ENCODE measurements at places on chromosomes 7 and 10. TPM values are rescaled to one million over a fixed set of nuclear protein-coding genes. Genes with fewer than 3 reads are reported as not detected.

DNA sequence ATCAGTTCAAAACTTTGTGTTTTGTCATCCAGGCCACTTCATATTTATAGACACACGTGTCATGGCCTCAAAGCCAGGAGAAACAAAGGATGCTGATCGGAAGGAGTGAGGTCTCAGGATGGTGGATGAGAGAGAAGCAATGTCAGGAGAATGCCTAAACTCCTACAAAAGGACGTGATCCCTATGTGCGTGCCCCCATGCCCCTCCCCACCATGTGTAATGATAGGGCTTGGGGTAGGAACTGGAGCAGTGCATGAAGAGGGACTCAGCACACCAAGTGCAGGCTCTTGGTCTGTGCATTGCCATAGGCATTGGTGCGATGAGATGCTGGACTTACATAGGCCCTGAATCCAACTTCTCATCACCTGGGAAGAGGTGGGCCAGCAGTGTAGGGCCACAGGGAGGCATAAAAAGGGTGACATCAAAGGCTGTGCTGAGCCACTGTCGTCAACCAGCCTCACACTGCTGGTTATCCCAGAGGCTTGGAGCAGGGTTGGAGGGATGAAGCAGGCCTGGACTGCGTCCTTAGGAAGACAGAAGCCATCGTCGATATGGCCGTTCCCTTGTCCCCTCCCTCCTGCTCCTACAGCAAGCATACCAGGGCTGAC is 46.9 kb upstream of the GDF10 start:
- peak; percentile 39 for DNase-seq

- no peak for DNase-seq
Observed at GRCh38 chr7:28008171-28008570, 172.4 kb downstream of the JAZF1 start.

- no peak for DNase-seq
Observed at GRCh38 chr7:128858380-128859231, 4.0 kb upstream of the ATP6V1F start.

Gene FKBP9
- total RNA-seq, result 68.0 TPM

Gene CUZD1
- 0.50 TPM for total RNA-seq

GRCh38 chr7:75055155-75055554 is 18.4 kb downstream of the RCC1L start:
- no peak for DNase-seq

GRCh38 chr10:96619796-96620773 is 33.3 kb upstream of the TM9SF3 start:
- DNase-seq, result no peak

- no peak for DNase-seq
Observed at GRCh38 chr7:150941351-150942000, 36.6 kb downstream of the KCNH2 start.

Gene YWHAG
- 157 TPM for total RNA-seq

GRCh38 chr10:71868192-71868697 is 17.2 kb upstream of the PSAP start:
- DNase-seq, result no peak

GRCh38 chr10:123007558-123008354 is 839 bp downstream of the IKZF5 start:
- peak; percentile 73 for DNase-seq

- no peak for DNase-seq
Observed at GRCh38 chr10:21285742-21286331, 239.6 kb downstream of the SKIDA1 start.

DNA sequence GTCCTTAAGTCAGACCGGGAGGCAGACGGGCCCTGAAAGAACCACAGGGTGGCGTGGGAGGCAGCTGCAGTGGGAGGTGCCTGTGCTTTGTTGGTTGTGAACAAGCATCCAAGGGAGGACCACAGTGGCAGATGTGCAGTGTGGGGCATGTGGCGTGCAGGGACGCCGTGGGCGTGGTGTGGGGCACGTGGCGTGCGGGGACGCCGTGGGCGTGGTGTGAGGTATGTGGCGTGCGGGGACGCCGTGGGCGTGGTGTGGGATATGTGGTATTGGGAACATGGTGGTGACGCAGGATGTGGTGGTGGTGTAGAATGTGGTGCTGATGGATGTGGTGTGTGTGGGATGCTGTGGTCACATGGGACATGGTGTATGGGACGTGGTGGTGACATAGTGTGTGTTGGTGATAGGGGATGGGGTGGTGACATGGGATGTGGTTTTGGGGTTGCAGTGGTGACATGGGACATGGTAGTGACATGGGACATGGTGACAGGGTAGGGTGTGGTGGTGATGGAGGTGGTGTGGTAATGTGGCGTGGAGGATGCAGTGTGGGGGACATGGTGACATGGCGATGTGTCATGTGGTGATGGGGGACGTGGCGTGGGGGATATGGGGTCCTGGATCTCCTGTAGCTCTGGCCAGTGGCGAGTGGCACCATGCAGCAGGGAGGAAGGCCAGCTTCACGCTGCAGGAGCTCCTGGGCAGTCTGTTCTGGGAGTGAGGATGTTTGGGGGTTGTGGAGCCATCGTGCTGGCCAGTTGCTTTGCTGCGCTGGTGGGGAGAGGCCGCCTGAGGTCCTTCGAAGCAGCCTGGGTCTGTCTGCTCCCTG is 78.8 kb downstream of the INPP5A start:
- no peak for DNase-seq

Gene HACD1
- 25.6 TPM for total RNA-seq

Gene HOXA7
- not detected for total RNA-seq

DNA sequence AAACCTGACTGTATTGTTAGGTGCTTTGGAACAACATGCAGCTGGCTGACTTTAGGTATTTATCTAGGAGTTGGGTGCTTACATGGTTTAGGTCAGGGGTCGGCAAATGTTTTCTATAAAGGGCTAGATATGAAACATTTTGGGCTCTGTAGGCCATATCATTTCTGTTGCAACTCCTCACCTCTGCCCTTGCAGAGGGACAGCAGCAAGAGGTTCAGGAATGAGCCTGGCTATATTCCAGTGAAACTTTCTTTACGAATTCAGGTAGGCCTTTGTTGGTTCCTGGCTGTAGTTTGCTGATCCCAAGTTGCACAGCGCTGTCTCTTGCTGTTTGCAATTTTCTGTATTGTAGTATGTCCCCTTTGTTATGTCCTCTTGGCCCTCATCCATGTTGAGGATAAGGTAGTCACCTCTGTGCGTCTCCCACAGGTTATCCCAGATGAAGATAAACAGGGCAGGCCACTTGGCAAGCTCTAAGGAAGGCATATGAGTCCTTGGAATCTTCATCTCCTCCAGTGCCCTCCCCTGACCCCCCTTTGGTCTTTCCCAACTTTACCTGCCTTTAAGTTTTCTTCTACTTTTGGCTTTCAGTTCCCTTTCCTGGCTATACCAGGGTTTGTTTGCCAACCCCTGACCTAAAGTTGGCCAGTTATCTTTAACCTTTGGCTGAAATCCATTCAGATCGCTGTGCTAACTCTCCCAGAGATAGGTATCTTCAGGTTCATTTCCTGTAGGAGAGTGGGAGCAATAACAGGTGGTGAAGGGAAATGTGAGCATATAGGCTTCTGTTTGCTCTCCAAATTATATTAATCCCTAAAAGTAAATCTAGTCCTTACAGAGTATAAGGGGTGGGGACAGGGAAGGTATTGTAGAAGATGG is 36.1 kb downstream of the SGPL1 start:
- no peak for DNase-seq

Gene FOXI2
- 17.0 TPM for total RNA-seq

DNA sequence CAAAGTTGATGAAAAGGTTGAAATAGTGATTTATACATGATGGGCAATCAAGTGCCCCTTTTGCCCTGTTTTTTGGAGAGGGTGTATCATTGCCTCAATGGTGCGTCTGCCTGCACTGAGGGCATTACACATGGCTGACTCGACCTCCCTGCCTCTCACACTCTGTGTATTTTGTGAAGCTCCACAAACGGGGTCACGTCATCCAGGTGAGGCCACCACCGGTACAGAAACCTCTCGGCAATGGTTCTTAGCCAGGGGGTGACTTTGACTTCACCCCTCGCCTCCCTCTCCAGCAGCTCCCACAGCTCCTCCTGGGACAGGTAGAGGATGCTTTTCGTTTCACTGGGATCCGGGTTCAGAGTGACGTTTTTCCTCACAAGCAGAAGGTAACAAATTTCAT is 6.3 kb downstream of the IDI2 start:
- peak; percentile 45 for DNase-seq

- DNase-seq, result no peak
Observed at GRCh38 chr7:8597565-8597964, 164.2 kb downstream of the NXPH1 start.

GRCh38 chr7:158672975-158673374 is 31.6 kb downstream of the NCAPG2 start:
- DNase-seq, result no peak

DNA sequence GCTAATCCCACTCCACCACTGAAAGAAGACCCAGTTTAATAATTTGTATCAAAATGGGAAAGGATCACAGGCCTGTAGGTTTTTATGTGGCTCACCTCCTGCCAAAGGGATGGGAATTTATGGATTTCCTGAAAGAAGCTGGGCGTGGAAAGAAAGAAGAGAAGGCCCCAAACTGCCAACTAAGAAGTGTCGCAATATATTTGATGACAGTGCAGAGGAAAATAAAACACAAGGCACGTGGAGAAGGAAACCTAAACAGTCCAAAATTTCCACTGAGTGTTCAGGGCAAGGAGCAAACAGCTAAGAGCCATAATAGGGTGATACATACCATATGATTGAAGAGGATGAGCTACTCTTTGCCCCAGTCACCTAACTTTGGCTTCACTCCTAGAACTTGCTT is 667.2 kb downstream of the GATA3 start:
- no peak for DNase-seq

Gene SPDYE2
- total RNA-seq, result not detected

Gene C10orf143
- total RNA-seq, result 1.5 TPM

DNA sequence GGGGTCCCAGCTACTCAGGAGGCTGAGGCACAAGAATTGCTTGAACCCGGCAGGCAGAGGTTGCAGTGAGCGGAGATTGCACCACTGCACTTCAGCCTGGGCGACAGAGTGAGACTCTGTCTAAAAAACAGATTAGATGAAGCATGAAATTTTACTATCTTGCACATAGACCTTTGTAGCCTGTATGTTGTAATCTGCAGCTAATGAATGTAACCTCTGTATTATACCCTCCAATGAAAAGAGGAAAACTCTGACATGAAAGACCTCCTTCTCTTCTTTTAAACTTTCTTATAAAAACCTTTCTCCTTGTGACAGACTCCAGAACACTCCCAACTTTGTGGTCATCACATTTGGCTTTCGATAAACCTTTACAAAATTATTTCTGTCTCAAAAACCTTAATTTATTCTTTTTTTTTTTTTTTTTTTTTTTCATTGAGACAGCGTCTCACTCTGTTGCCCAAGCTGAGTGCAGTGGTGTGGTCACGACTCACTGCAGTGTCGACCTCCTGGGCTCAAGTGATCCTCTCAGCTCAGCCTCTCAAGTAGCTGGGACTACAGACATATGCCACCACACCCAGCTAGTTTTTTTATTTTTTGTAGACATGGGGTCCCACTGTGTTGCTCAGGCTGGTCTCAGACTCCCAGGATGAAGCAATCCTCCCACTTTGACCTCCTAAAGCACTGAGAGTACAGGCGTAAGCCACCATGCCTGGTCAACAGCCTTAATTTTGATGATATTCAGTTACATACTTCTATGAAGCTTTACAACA is 97.4 kb downstream of the SVOPL start:
- DNase-seq, result no peak

Gene LEP
- not detected for total RNA-seq

DNA sequence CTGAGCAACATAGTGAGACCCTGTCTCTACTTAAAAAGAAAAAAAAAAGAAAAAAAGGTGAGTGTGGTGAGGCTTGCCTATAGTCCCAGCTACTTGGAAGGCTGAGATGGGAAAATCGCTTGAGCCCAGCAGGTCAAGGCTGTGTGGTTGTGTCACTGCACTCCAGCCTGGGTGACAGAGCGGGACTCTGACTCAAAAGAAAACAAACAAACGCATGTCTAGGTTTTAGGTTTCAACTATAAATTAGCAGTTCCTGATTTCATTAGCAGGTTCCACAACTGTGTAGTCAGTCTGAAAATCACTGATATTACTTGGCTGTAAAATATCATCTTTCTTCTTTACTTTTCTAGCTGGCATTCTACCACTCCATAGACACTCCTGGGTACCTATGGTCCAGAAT is 155.7 kb upstream of the HGF start:
- DNase-seq, result no peak

DNA sequence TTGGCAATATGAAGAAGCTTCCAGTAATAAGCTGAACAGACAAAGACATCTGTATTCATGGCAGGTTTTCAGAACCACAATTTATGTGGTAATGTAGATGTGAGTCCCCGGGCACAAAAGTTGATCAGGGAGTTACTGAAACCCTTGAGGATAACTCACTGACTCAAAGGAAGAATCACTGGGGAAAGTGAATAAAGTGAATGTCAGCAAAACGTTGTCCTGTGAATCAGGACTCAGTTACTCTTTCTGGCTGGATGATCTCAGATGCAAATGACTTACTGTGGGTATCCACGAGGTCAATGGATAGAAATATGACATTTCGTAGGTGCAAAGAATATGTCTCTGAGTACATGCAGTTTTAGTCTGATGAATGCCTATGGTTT is 172.8 kb upstream of the CTBP2 start:
- DNase-seq, result no peak

- peak; percentile 27 for DNase-seq
Observed at GRCh38 chr10:5534051-5534821, 9.5 kb downstream of the CALML3 start.

- no peak for DNase-seq
Observed at GRCh38 chr7:32952876-32953275, 4.4 kb upstream of the FKBP9 start.

GRCh38 chr7:37430640-37431039 is 18.0 kb downstream of the ELMO1 start:
- no peak for DNase-seq

DNA sequence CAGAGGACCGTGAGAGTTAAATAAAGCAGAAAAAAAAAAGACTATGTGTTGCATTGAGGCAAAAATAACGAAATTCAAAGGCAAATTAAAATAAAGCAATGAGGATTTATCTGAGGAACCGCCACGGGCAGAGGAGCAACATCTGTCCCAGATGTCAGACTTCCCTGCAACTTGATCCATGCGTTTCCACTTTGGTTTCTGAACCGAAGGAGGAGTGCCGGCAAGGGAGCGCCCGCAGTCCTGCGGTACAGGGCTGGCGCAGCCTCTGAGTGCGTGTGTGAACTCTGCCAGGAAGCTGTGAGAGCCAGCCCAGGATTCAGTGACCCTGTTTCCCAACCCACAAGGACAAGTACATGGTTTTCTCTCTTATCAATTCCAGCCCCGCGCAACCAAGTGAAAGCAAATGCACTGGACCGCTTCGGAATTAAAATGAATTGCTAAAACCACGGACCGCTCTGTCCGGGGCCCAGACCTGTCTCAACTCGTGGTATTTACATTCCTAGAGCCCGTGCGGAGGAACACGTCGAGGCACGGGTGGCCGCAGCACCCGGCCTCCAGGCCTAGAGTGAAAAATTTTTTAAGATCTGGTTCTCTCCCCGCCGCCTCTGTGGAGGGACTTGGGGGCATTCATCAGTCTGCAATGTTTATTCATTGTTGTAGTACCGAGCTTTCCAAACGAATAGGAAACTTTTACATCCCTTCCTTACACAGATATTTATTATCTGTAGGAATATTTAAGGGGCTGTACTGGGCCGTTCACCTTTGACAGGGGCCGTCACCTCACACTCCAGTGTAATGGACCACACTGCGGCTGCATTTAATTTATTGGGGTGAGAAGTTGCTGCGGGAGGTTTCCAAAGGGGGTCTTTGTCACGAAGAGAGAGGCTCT is 291.5 kb upstream of the NFE2L3 start:
- DNase-seq, result peak; percentile 80

- DNase-seq, result no peak
Observed at GRCh38 chr7:101245147-101245668, 327 bp upstream of the FIS1 start.
